ENCODE measurements at places on chromosomes 16 and 17.

- DNase-seq: no peak
Observed at GRCh38 chr17:32772453-32773025, 104.4 kb downstream of the MYO1D start.

DNA sequence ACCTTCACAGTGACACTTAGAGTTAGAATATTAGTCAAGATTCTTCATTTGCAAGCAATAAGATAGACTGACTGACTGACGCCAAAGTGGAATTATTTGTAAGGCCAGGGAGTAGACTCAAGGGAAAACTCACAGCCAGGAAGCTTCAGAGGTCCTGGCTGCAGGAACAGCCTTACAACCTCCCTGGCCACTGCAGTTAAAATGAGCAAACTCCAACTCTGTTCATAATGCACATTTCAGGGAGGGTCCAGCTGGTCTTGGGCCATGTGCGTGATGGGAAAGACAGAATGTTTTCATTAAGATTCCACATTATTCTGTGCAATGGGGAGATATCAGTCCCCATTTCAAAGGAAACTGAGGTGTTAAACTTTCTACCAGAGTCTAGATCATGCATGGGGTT lies 9.9 kb downstream of the CAPNS2 start:
- no peak for DNase-seq

DNA sequence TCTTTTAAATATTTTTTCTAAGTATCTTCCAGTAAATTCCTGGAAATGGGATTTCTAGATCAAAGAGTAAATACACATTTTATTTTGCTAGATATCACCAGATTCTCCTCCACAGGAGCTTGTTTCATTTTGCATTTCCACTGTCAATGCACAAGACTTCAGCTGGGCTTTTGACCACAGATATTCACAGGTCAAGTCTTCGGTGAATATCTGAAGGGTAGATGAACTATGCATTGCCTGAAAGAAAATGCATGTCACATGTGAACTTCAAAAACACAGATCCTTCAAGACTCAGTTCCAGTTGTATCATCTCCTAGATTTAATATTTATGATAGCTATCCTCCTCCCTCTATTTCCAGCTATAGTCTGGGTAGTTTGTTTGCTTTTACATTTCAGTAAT lies 963.6 kb upstream of the GOT2 start:
- no peak for DNase-seq

- no peak for DNase-seq
Observed at GRCh38 chr16:57051696-57052228, 40.6 kb upstream of the CPNE2 start.

DNA sequence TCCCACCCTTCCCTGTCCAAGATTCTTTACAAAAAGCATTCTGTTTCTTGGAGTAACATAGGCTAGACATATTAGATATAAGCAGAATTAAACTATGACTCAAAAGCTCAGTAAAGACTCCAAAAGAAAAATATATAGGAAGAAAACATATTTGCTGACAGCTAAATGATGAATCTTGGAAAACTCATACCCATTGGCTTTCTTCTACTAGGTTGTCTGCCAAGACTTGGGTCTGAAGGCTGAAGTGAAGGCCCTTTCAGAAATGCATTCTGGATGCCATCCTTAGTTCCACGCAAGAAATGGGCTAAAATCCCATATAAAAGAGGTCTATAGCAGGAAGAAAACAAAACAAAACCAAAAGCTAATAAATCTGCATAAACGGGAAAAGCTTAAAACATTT lies 15.1 kb downstream of the CEP20 start:
- DNase-seq: no peak

GRCh38 chr17:58516644-58517377 lies 2.4 kb upstream of the MTMR4 start:
- DNase-seq: no peak

- no peak for DNase-seq
Observed at GRCh38 chr17:65670667-65671371, 109.4 kb upstream of the AXIN2 start.

- DNase-seq: no peak
Observed at GRCh38 chr17:75110234-75110937, 617 bp downstream of the ARMC7 start.

GRCh38 chr16:13680021-13680889 lies 239.7 kb upstream of the ERCC4 start:
- no peak for DNase-seq

DNA sequence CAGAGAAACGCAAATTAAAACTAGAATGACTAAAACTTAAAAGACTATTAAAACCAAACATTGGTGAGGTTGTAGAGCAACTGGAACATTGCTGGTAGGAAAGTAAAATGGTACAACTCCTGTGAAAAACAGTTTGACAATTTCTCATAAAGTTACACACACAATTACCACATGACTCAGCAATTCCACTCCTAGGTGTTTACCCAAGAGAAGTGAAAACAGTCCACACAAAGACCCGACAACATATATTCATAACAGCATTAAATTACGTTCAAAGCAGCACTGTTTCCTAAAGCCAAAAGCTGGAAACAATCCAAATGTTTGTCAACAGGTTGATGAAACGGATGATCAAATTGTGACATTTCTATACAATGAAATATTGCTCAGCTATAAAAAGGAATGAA lies 26.5 kb upstream of the ALOX12 start:
- DNase-seq: no peak

DNA sequence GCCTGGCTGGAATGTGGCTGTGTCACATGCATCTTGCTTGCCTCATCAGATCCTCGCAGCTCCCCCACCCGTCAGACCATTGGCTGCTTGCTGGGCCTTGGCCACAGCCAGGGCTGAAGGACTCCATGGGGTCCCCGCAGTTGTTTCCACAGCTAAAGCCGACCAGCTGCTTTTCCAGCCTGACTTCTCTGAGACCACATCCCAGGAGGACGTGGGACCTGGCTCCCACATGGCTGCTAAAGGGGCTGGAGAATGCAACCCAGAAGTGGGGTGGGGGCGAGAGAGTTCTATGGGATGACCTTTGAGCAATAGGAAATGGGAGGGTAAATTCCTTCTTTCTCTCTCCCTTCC lies 193.8 kb downstream of the RAB11FIP4 start:
- DNase-seq: no peak

DNA sequence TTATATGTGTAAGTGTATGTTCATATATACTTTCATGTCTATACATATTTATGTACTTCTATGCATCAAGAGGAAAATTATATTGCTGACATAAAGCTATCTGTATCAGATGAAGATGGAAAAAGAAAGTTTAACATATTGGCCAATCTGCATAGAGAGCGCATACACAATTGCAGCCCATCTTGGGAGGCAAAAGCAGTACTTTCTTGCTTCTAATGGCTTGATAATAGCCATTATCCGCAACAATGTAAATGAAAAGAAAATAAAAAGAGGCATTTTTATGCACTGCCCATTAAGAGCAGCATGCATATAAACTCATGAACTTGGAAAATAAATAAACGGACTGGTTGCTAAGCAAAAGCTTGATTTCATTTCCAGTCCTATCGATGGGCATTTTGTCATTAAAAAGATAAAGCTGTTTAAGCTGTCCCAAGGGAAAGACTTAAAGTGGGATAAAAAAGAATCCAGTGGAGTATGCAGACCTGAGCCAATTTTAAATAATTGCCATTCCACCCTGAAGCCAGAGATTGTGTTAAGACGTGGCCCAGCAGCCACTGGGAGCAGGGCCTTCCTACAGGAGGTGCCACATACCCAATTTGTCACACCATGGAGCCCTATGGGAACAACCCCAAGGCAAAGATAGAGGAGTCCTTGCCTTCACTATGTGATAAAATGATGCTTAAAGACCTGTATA lies 183.6 kb upstream of the CDH11 start:
- DNase-seq: no peak

- no peak for DNase-seq
Observed at GRCh38 chr16:26981266-26981938, 85.3 kb upstream of the C16orf82 start.

DNA sequence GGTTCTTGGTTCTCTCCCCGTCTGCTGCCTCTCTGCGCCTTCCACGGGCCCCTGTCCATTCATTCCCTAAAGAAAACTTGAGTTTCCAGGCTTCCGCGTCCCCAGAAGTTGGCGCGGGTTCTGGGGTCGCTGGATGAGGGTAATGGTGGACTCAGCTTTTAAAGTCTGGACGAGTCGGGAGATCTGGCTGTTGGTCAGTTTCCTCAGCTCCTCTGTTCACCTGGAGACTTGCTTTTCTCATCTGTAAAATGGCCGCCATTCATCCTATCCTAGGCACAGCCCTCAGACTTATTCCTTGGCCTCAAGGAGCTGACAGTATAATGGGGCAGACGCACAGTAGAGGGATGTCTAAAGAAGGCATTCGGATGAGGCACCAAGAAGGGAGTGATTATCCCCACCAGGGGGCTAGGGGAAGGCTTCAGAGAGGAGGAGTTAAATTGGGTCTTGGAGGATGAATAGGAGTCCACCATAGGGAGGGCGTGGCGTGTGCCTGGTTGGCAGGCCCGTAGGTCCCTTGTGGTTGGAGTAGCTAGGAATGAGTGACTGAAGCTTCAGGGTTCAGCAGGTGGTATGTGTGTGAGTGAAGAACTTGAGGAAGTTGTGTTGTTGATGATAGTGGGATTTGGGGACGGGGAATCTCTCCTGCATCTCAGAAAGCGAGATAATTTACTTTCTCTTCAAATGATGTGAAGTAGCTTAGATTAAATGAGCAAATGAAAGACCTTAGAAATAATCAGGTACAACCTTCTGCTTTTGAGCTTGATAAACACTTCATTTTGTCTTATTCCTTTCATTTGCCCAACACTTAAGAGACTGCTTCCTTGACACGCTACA lies 652 bp downstream of the VPS35L start:
- DNase-seq: peak; percentile 18

DNA sequence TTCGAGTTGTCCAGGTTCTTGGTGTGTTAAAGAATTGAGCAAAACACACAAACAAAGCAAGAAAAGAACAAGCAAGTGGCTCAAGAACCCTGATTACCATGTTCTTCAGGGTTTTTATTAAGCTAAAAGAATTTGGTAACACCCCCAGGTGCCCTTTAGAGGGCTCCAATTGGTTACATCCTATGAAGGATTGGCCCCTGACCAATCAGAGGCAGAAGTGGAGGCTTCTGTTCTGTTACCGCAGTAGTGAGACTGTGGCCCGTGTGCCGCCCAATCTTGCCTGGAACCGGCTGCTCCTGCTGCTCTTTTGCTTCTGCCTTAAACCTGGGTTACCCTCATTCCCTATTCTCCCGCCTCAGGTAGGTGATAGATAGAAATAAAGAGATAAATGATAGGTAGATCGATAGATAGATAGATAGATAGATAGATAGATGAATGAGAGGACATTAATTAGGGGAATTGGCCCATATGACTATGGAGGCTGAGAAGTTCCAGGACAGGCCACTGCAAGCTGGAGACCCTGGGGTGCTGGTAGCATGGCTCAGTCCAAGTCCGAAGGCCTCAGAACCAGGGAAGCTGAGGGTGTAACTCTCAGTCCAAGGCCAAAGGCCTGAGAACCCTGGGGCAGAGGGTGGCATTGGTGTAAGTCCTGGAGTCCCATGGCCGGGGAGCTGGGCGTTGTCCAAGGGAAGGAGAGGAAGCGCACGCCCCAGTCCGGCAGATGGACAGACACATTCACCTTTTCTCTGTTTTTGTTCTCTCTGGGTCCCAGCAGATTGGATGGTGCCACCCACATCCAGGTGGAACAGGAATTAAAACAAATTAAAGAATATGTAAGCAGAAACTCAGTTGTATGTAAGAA lies 3.5 kb upstream of the CA5A start:
- no peak for DNase-seq

GRCh38 chr17:78922816-78923498 lies 2.2 kb downstream of the TIMP2 start:
- no peak for DNase-seq

- DNase-seq: no peak
Observed at GRCh38 chr17:41516830-41517283, 1.8 kb downstream of the KRT15 start.

DNA sequence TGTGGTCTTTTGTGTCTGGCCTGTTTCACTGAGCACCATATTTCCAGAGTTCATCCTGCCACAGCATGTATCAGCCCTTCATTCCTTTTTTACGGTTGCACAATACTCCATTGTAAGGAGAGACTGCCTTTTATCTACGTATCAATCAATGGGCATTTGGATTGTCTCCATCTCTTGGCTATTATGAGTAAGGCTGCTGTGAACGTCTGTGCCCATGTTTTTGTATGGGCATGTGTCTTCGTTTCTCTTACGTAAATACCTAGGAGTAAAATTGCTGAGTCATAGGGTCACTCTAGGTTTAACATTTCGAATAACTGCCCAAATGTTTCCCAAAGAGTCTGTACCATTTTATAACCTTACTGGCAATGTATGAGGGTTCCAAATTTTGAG lies 202.8 kb upstream of the FOXF1 start:
- DNase-seq: no peak

DNA sequence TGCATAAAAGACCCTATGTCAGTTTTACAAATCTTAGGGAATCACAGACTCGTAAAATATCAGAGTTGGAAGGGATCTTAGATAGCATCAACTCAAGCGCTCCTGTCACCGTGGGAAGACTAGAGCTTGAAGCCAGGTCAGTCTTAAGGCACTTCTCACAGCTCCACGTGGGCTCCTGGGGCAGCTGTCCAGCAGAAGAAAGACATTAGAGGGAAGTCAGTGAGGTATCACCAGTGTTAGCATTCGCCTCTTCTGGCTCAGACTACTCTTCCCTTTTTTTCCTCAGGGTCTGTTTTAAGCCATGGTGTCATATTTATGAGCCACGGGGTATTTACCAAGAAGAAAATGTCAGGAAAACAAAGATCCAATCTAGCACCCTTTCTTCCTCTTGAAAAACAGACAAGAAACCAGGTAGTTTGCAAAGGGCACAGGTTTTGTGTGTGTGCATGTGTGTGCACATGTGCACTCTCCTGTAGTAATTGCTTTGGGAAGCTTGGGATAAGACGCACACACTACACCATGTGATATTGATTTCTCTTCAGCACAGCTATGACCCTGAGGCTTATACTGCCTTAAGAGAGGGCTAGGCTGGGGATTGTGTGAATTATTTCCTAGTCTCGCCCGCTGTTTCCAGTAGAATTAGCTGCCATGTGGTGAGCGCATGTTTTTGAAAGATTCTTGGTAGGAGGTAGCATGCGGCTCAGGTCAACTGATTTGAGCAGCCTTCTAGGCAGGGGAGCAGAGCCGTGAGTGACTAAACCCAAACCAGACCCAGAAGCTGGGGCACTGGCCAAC lies 61.0 kb upstream of the ELAC2 start:
- no peak for DNase-seq

- DNase-seq: no peak
Observed at GRCh38 chr17:49932901-49933300, 36.1 kb upstream of the DLX4 start.

GRCh38 chr16:88681709-88682451 lies 4.4 kb downstream of the SNAI3 start:
- peak; percentile 80 for DNase-seq

GRCh38 chr16:68369697-68370580 lies 59.1 kb downstream of the PRMT7 start:
- DNase-seq: peak; percentile 29
